ENCODE measurements at places on chromosomes 6 and 20. TPM values are rescaled to one million over a fixed set of nuclear protein-coding genes. Genes with fewer than 3 reads are reported as not detected.

The PROKR2 gene
- total RNA-seq, result 0.71 TPM

DNA sequence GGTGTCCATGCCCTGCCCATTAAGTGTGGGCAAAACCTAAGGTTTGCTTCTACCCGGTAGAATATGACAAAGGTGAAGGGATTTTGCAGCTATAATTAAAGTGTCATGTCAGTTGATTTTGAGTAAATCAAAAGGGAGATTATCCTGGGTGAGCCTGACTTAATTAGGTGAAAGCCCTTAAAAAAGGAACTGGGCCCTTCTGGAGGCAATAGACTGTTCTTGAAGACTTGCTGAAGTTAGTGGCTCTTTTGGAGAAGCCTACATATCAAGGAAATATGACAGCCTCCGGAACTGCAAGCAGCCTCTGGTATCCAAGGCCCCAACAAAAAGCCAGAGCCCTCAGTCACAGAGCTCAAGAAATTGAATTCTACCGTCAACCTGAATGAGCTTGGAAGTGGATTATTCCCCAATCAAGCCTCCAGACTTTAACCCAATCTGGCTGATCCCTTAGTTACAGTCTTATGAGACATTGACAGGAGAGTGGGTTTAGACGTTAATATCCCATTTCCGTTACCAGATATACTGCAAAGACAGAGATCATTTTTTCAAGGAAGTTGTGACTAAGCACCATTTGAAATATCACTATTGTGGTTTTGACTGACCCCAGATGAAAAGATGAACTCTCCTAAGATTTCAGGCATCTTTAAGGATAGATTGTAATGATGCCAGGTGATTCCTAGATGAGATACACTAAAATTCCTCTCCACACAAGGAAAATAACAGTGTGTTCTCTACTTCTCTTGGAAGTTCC, 303.4 kb downstream of the PLCB1 start:
- no peak for DNase-seq

DNA sequence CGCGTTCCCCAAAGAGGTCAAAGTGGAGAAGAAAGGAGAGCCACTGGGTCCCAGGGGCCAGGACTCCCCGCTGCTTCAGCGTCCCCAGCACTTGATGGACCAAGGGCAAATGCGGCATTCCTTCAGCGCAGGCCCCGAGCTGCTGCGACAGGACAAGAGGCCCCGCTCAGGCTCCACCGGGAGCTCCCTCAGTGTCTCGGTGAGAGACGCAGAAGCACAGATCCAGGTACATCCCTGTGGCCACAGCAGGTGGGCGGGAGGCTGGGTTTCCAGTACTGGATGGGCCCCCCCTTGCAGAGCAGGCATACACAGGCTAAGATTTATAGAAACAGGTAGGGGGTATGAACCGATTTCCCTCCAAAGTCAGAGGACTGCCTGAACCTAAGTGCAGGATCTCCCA, 42.7 kb upstream of the SMIM28 start:
- DNase-seq, result no peak

The TRIM31 gene
- total RNA-seq, result 0.50 TPM

DNA sequence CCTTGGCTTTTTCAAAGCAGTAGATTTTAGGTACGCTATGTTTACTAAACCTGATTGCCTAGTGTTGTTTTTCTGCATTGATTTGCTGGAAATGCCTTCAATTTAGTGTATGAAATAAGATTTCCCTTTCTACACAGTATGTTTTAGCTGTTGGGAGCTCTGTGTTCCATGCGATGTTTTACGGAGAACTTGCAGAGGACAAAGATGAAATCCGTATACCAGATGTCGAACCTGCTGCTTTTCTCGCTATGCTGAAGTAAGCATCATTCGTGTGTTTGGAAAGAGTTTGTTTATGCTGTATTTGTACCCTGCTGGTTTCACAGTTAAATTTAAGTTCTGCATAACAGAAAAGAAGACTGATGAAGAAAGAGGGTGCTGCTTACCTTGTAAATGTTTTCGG, 1.9 kb downstream of the BTBD3 start:
- no peak for DNase-seq

The NOX3 gene
- not detected for total RNA-seq

The ABCC10 gene
- total RNA-seq, result 34.0 TPM

DNA sequence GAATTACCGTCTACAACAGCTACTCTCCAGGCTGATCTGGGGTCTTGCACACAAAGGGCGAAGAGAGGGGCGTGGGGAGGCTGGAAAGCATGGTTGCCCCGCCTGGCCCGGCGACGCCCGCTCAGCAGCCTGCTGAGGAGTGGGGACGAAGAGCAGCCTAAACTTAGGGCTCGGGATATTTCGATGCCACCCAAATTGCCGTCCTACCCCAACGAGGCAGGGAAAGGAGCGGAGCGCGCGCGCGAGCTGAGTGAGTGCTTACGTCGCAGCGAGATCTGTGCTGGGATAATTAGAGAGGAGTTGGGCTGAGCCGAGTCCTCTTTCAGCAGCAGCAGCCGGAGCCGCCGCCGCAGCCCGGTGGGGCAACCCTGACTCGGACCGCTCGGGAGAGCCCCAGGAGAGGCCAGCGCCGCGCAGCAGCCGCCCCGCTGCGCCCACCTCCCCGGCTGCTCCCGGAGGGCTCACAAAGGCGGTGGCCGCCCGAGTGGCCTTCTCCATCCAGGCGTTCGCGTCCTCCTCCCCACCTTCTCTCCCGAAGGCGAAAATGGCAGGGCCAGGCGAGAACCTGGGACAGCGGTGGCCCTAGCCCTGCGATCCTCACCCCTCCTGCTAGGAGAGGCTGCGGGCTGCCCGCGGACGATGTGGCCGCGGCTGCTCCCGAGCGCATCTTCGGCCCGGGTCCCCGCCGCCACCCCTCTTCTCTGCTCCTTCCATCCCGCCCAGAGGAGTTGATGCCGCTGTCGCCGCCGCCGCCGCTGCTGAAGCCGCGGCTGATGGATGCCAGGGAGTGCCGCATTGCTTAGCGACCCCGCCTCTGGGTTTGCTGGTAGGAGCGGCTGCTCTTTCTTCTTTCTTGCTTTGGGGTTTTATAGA, at the start of gene CLVS2:
TSS of gene CLVS2 (plus strand) at position 315 of the 873 bp plus-strand sequence. CDS start 1,543 bp downstream, outside the sequence.
- DNase-seq, result peak; percentile 27
